ENCODE measurements at places on chromosomes 1 and 21.

GRCh38 chr1:226985839-226986463 lies 45.9 kb downstream of the COQ8A start:
- no peak for DNase-seq

DNA sequence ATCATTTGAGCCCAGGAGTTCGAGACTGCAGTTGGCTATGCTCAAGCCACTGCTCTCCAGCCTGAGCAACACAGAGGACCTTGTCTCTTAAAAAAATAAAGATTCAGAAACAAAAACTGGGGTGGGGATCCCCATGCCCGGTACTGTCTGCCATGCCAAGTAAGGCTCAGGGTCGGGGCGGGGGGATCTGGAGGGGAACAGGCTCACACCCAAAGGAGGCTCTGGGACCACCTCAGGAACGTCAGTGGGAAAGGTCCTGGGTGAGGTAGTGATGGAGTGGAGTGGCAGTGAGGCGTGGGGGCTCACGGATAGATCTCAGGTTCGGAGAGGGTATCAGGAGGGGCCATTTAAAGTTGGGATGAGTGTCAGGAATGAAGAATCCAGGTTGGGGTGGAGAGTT lies 765 bp upstream of the S100A4 start:
- no peak for DNase-seq

- DNase-seq = no peak
These were observed 261.5 kb downstream of the ADGRL2 start for GRCh38 chr1:82062206-82062605.

- DNase-seq = peak; percentile 68
These were observed 4.4 kb downstream of the ACBD3 start for GRCh38 chr1:226181996-226182714.

GRCh38 chr1:28309702-28310101 lies 19.1 kb upstream of the MED18 start:
- no peak for DNase-seq

- DNase-seq = peak; percentile 87
These were observed 4.1 kb downstream of the PYCR2 start for GRCh38 chr1:225919906-225920305.

- peak; percentile 86 for DNase-seq
These were observed 8.6 kb upstream of the LHX4 start for GRCh38 chr1:180221462-180221861.

DNA sequence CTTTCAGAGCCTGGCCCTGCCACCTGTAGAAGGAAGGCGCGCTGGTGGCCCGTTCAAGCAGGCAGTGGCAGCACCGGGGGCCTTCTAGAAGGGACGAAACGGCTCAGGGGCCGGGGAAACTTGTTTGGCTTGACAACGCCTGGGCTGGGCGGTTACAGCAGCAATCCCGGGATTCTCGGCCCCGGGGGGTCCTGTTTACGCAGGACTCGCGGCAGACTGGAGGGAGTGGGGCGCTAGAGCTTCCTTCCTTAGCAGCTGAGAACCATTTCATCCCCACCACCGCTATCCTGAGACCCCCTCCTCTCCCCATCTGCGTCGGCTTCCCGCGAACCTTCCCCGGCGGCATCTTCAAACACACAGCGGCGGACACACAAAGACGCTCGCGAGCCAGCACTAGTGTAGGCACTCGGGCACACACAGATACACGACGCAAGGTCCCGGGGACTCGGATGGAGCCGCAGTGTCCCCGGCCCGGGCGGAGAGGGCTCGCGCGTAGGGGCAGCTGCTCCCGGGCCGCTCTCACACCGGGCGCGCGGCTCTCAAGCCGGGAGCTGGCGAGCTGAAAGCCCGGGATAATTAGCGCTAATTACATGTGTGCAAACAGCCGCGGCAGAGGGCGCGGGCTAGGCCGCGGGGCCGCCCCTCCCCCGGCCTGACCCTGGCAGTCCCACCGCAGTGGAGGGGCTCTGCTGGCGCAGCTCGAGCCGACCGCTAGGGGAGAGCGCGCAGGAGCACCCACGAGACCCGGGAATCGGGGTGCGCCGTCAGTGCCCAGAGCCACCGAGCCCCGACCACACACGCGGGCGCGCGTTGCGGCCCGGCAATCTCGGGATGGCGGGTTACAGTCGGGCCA lies 271.4 kb downstream of the FOXD2 start:
- DNase-seq = peak; percentile 16

DNA sequence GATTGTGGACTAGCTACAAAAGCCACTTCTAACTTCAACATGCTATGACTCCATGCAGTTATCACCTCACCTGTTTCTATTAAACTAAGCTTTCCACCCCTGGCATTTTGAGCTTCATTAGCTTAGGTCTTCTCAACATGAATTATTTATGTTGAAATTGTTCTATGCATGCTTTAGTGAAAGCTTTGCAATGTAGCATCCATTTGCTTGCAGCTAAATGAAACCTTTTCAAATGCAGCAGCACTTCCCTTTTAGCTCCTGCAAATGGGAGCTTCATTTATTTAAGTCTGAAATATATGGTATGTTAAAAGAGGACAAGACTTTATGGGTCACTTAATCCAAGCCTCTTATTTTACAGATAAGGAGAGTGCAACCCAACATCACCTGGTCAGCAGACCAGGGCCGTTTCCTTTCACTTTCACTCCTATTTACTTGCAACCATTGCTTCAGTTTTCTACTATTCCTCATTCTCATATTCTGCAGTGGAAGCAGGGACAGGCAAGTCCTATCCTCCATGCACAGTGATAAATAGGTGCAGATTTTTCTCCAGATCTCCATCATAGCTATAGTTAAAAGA lies 56.4 kb upstream of the SAMSN1 start:
- no peak for DNase-seq

DNA sequence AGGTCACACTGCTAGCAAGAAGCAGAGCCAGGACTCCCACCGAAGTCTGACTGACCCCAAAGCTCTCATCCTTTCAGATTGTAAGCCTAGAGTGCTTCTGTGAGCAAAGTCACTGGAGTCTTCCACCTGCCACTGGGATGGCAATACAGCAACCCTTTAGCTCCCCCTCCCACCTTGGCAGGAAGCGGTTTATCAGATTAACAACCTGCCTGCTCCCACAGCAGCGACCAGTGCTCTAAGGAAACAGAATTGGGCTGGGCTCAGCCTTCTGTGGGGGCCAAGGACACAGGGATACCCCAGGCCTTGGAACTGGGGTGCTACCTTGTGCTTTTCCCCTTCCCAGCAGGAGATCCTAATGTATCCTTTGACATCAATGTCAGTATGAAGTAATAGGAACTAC lies 76.0 kb downstream of the GFI1 start:
- DNase-seq = no peak

DNA sequence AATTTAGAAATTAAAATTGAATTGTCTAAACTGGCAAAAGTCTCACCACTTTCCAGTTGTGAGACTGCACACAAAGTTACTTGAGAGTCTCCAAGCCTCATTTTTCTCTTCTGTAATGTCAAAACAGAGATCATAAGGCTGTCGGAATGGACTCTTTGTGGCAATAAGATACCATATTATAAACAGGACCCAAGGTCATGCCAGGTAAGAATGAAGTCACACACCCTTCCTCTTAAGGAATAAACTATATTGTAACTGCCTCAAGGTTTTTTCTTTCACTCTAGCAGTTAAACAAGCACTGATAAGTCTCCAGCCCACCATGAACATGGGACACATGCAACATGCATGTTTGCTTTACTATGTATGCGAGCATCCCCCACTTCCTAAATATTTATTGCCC lies 50.1 kb upstream of the DIRAS3 start:
- DNase-seq = no peak

All from AG10803 (cell line).